ENCODE measurements at places on chromosomes 1 and 21. TPM values are rescaled to one million over a fixed set of nuclear protein-coding genes. Genes with fewer than 3 reads are reported as not detected.

LHX4 gene
- not detected for total RNA-seq

HES2 gene
- total RNA-seq, result not detected

DNA sequence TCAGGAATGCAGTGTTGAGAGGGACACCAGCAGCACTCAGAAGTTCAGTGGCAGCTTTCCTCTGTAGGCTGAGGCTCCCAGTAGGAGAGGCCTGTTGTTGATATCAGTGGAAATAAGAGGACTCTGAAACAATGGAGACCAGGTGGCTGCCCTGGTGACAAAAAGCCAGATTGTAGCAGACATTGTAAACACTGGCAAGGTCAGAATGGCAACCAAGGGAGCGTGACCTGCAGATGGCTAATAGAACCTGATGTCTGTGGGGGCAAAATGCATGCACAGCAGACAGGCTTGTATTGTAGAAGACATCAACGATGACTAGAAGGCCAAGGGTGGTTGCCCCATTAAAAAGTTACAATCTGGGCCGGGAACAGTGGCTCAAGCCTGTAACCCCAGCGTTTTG lies 53.1 kb upstream of the GPR37L1 start:
- no peak for DNase-seq

CRYAA gene
- total RNA-seq, result not detected

DNA sequence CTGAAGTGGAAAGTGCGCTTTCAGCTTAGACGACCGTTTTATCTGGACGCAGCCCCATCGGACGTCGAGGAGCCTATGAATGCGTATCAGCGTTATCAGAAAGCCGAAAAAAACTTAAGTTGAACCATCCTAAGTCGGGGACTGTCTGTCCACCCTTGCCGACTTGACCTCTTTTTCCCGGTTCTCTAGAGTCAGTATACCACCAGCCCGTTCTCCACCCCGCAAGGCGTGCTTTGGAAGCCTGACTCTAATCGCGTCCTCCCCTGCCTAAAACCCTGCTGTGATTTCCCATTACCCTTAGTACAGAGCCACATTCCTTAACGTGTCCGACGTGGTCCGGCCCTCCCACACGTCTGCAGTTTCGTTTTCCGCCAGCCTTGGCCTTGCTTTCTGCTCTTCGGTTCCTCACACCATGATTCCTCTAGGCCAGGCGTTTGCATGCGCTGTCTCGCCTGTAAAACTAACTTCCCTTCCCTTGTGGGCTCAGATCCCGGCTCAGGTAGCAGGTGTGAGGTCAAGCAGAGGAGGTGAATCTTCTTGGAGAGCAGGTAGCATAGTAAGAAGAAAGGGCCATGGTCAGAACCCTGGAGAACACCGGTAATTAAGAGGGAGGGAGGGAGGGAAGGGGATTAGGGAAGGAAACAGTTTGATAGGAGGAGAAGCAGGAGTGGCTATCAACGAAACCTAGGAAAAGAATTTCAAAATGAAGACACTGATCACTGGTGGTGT lies 865 bp downstream of the ADPRS start:
- DNase-seq, result no peak

DNA sequence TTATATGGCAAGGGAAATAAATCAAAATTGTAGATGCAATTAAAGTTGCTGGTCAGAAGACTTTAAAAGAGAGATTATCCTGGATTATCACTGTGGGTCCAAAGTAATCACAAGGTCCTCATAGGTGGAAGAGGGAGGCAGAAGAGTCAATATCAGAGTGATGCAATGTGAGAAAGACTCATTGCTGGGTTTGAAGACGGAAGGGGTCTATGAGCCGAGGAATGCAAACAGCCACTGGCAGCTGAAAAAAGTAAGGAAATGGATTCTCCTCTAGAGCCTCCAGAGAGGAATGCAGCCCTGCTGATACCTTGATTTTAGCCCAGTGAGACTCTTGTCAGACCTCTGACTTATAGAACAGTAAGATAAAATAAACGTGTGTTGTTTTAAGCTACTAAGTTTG lies 59.8 kb upstream of the MUTYH start:
- DNase-seq, result no peak

GPR161 gene
- 0.32 TPM for total RNA-seq

- no peak for DNase-seq
Observed at GRCh38 chr1:16173447-16174260, 17.8 kb upstream of the EPHA2 start.

- no peak for DNase-seq
Observed at GRCh38 chr1:25482211-25482610, 51.5 kb downstream of the MACO1 start.

GRCh38 chr1:200166411-200166810 lies 138.9 kb downstream of the NR5A2 start:
- no peak for DNase-seq

- DNase-seq, result no peak
Observed at GRCh38 chr21:15080526-15080925, 15.7 kb upstream of the NRIP1 start.

GRCh38 chr1:216794586-216794985 lies 71.4 kb upstream of the ESRRG start:
- DNase-seq, result no peak

- DNase-seq, result peak; percentile 17
Observed at GRCh38 chr21:32412162-32413014, at the start of gene EVA1C. Gene EVA1C, plus strand, starts transcription at chr21:32412706. Its CDS starts 148 bp downstream, at chr21:32412854.

DNA sequence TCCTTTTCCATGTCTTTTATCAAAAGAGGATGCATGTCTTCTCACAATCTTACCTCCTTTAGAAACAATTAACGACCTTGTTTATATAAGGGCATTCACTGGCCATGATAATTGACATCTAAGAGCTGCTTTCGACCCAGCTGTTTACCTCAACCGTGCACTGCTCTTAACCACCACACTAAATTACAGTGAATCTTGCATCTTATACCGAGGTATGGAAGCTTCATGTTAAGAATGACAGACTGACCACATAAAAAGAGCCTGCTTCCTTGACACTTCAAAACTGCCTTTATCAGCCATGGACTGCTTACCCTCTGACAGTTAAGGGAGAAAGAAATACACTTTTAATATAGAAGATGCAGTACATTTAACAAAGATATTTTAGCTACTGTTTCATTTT lies 301.7 kb upstream of the LYPLAL1 start:
- DNase-seq, result no peak

- no peak for DNase-seq
Observed at GRCh38 chr1:94000510-94001282, 91.5 kb upstream of the GCLM start.

DNA sequence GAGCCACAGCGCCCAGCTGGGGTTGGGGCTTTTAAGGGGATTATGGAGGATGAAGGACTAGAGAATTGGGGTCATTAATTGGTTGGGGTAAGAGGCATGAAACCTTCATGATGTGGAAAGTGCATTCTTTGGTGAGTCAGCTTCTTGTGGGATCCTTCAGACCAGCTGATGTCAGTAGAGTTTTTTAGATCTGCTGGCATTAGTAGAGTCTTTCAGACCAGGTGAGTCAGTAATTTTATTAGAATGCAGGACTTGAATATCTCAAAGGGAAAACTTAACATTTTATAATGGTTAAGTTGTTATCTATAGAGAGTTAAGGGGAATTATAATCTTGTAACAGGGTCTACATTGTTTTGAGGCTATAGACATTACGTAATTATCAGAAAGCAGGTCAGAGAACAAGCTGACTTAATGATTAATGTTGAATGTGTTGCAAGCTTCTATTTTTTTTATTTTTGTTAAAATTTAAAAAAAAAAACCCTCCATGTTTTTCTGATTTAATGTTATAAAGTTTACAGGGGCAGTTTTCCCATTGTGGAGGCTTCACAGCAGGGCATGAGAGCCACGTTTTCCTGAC lies 160.9 kb upstream of the FMN2 start:
- DNase-seq, result no peak

DNA sequence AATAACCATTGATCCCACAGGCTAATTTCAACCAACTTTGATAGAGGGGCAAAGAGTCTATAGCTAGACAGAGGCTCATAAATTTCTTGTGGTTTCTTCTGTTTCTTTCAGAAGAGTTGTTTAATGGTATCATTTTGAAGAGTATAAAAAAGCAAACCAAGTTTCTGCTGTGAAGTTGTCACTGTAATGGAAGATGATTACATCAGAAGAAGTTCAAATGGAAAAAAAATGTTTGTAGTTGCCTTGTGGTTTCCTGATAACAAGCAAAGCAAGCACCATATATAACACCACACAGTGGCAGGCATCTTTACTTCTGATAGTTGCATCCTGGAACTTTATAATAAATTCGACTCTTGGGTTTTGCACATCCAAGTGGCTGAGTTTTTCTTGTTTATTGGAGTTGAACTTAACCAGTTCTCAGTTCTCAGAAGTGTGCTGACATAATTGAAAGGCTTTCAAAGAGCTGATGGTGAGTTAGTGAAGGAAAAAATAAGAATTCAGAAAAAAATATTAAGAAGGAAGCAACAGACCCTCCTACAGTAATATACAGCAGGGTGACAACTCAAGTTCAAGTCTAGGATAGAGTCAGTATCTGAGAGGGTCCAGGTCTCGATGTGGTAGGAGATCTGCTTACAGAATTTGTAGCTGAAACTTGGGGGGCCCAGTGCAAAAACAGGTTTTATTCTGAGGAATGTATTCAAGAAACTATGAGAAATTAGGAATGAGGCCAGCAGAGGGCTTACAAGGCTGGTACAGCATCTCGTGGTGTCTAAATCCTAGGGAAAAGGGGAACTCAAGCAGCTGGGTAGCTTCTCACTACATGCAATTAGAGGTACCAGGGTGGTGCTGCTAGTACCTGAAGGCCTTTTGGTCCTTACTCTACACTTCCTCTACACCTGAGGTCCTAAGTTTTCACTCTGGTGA lies 123.5 kb downstream of the CRB1 start:
- no peak for DNase-seq

DNA sequence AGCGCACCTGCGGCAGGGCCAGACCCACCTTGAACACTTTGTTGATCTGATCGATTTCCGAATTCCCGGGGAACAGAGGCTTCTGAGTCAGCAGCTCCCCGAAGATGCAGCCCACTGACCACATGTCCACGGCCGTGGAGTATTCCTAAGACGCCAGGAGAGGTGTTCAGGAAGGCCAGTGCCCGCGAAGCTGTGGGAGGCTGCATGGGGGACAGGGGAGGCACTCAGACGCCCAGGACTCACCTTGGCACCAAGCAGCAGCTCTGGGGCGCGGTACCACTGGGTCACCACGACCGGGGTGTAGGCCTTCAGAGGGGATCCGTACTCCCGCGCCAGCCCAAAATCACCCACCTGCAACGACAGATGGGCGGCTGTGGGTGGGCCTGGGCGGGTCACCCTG lies 11.2 kb upstream of the SLC35E2B start:
- DNase-seq, result no peak

FAM131C gene
- total RNA-seq, result not detected

- DNase-seq, result no peak
Observed at GRCh38 chr1:40130892-40131291, 30.3 kb upstream of the RLF start.

DNA sequence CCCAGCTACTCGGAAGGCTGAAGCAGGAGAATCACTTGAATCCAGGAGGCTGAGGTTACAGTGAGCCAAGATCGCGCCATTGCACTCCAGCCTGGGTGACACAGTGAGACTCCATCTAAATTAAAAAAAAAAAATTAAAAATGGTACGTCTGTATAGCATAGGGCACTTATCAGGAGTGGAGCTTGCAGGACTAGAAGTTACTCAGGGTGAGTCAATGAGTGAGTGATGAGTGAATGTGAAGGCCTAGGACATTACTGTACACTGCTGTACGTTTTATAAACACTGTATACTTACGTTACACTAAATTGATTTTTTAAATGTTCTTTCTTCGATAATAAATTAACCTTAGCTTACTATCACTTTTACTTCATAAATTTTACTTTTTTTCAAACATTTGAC lies 183.6 kb downstream of the NR5A2 start:
- no peak for DNase-seq

DNA sequence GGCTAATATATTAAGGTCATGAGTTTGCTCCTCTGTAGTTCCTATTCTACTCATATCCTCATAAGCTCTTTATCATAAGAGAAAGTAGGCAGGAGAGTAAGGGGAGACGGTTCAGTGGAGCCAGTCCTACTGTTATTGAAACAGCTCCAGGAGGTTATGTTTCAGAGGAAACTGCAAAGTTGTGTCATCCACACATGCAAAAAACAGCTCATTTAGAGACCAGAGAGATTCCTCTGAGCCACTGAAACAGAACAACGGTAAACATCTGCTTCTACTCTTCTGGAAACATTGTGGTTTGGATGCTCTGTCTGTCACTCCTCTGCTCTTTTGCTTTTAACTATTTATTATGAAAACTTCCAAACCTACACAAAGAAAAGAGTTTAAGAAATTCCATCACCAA lies 66.3 kb upstream of the PPP2R5A start:
- DNase-seq, result no peak

All from activated B cell treated with CpG ODN at 0.5 μM for 24 hours (primary cell).